ENCODE measurements at places on chromosomes 4 and X.

- DNase-seq: no peak
Observed at GRCh38 chr4:20370274-20370673, 118.6 kb downstream of the SLIT2 start.

DNA sequence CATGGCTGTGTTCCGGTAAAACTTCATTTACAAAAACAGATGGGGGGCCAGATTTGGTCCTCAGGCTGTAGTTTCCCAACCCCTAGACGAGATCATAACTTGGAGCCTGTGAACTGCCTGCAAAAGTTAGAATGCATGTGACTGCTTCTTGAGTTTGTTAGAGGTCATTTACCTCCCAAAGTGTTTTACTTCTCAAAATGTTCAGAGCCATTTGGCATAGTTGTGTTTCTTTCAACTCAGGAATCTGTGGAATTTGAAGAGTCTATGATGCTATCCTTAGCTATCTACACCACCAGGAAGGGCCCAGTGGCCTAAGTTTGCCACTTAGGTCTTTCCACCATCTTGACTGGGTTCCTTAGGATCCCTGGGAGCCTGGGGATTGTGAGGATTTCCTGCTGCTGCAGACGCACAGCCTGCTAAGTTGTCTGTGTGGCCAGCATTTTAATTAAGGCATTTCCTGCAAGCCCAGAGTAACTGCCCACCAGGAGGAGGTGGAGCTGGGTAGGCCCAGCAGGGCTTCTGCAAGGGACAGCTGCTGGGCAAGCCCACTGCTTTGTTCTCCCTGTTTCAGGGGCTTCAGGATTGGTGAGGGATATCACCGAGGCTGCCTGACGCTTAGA lies 53.1 kb downstream of the CCNI start:
- DNase-seq: no peak

GRCh38 chr4:70544279-70544868 lies 26.0 kb downstream of the AMTN start:
- DNase-seq: no peak

GRCh38 chr4:85909851-85910250 lies 434.9 kb downstream of the ARHGAP24 start:
- DNase-seq: no peak

DNA sequence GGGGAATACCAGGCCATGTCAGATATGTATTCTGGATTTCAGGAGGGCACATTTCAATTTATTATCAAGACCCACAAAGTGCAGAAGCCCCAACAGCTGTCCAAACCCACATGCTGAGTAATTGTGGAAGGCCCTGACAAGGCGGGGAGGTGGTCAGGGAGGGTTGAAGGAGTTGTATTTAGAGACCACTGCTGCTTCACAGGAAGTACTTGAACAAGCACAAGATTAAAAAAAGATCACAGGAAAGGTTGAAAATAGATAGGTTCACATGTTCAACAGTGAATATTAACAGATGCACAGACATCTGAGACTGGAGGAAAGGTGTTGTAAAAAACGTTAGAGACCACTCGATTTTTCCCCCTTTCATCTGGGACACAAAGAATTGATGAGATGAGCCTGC lies 17.9 kb downstream of the ATP8A1 start:
- DNase-seq: no peak

DNA sequence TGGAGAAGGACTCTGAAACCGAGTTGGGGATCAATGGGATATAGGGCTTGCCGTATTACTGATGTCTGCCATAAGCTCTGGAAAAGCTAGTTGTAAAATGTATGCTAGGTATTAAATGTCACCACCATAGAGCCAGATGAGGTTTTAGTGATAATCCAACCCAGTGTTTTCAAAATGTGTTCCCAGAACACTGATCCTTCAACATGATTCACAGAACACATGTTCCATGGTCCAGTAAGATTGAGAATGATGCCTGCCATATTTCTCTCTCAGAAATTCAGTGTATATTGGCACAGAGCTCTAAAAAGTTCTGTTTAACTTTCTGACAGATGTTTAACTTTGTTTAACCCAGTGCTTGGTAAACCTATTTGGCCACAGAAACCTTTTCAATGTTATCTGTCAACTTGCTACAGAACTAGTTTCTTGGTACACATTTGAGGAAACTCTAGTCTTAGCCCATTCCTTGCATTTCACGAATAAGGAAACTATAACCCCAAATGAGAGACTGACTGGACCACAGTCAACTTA lies 160.2 kb downstream of the PALLD start:
- no peak for DNase-seq

GRCh38 chr4:172546782-172547181 lies 621.8 kb upstream of the GALNT7 start:
- DNase-seq: no peak

DNA sequence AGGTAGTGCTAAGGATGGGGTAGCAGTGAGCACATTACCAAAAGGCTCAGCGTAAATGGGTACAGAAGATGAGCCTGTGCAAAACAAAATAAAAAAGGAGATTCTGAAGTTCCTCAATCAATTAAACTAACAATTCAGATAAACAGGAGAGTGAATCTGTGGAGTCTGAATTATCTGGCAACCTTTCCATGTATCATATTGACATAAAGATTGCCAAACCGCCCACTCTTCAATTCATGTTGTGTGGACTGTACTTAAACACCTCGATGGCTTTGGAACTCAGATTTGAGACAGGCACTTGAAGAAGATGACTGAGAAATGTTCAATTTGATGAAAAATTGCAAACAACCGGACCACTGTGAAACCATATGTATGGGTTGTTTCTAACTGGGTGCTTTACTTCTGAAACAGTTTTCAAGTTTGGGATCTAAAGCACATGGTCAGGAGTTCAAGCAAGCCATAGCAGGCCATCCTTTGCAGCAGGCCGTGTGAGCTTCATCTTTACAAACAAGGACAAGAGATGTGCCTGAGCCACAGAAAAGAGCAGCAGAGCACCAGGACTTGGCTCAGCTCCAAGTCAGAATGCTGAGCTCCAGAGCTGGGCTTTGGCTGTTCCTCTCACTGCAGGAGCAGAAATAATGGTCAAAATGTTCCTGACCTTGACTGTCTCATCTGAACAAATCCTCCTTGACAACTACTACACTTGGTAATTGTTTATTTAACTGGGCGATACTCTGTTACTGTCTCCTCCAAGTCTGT lies 108.1 kb downstream of the MGST2 start:
- no peak for DNase-seq

DNA sequence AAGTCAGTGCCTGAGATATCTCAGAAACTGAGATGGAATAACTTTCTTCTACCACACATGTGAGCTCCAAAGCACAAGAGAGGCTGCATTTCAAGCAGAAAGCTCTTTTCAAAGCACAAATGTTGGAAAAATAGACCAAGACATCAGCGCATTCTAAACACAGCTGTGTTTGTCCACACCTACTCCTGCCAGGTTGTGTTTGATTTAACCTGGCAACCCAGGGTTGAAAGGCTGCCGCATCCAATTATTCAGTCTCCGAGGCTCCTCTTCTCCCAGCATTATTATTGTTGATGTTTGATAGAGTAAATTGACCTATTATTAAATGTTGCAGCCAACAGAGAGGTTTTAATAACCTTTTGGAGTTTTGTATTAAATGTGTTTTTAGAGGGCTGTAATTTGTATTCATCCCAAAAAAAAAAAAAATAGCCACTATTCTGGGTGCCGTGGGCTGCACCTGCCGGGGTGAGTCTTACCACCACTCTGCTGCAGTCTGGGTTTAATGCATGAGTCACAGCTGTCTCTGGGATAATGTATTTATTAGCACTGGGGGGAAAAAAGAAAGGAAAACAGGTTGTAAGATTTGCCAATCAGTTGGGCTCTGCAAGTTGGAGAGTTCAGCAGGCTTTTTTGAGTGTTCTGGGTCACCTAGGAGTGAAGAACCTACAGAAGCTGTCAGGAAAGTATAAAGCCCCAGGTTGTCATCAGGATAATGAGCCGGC lies 105.2 kb upstream of the NOCT start:
- DNase-seq: no peak

Data from stimulated activated CD4-positive, alpha-beta T cell treated with anti-CD3 and anti-CD28 coated beads, TNF-alpha, amount 100 ng/mL, for 24 hours (primary cell).